Choroid plexus epithelial cell (primary cell): ENCODE measurements at places on chromosomes 5 and 9.
A peak's percentile ranks its signal among the peaks of the same experiment; 100 is the strongest.

DNA sequence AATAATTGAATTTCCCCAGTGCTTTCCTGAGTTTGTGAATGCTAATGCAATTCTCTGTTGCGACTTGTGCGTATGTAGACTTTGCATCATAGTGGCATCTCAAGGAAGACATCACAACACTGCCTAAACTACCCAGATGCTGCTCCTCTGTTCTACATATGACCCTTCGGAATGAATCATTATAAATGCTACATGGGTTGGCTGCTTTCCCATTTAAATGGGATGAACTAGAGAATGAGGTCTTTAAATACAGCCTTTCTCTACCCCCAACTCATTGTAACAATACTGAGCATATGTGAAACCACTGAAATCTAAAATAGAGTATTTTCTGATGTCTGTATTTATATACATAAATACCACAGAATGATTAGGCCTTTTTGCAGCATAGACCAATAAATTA lies 136.6 kb upstream of the ICE1 start:
- DNase-seq = peak; percentile 31

DNA sequence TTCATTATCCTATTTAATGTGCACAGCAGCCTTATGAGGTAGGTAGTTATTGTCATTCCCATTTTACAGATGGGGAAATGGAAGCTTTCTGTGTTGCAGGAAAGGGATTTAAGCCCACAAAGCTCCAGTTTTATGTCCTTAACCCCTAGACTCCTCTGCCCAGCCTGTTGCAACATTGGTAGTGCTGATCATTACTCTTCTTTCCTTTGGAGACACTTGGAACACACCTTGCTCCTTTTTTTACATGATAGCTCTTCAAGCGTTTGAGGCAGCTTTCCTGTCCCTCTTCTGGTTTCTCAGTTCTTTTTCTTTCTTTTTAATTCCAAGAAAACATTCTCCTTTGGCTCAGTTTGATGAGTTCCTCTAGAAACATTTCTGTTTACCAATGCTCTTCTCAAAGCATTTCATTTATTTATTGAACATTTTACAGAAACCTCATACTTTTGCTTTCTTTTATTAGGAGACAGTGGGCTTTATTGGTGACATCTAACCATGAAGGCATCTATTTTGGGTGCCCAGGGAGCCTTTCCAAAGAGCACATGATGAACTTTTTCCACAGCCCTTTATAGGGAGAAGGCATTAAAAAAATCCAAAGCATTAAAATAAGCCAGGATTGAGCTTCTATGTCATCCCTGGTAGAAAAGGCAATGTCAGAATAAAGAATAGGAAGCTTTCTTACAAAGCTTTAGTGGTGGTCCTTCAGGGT lies 218.0 kb downstream of the TMEM38B start:
- no peak for DNase-seq

GRCh38 chr9:27497883-27498417 lies 26.1 kb upstream of the IFNK start:
- DNase-seq = no peak

DNA sequence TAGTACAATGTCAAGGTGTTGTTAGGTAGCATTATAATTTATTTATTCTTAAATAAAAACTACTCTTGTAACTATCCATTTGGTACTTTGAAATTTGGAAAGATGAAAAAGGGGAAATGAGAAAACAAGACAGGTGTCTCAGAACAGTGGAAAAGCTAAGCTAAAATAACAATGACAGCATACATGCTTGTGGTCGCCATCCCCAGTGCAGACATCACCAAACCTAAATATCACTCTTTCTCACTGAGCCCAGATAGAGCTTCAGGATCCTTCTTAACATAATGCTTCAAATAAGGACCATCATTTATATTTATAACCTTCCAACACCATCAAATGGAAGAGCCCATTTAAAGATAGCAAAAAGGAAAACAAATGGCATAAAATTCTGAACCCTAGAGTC lies 434.4 kb upstream of the BRINP1 start:
- DNase-seq = no peak

DNA sequence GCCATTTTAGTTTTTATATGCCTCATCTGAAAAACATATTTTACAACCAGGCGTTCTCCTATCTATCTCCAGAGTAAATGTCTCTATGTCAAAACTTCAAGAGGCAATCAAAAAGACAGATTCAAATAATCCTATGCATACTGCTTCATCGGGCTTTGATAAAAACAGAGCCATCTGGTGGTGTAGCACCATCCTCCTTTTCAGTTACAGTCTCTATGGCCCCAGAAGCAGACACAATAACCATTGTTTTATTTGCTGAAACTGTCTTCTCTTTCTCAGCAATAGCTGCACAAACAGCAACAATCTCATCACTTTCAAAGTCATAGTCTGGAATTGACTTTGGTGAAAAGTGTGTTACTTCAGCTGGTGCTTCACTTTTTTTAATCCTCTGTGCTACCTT lies 36.3 kb downstream of the PTGER4 start:
- DNase-seq = peak; percentile 46

DNA sequence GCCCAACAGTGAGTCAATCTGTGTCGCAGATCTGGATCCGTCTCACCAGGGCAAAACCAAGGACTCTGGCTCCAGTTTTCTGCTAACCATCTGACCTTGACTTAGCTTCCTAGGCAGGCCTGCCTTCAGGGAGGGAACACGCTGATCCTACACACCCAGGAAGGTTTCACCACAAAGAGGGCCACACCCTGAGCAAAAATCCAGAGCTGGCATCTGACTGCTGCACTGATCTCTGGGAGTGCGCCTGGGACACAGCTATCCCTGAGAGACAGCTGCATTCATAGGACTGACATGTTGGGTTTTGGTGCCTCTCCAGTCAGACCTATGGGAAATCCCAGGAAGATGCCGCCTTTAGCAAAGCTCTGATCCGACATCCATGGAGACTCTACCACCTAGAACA lies 47.5 kb downstream of the CDK5RAP2 start:
- peak; percentile 50 for DNase-seq

DNA sequence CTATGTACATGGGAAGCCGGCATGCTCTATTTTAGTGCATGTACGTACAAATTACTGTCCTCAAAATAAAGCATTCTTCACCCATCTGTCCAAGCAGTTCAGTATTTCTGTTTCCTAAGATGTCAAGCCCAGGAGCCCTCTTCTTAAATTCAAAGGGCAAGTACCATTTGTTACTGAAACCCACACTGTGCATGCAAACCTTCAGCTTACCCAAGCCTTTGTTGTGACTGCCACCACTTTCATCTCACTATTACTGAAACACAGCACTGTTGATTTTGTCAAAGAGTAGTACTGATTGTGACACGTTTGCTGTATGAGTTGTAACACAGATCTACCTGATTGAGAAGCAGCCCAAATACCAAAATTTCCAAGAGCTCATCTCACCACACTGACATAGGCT lies 390.4 kb upstream of the IZUMO3 start:
- no peak for DNase-seq

GRCh38 chr5:39992617-39993202 lies 567.9 kb upstream of the DAB2 start:
- peak; percentile 16 for DNase-seq

DNA sequence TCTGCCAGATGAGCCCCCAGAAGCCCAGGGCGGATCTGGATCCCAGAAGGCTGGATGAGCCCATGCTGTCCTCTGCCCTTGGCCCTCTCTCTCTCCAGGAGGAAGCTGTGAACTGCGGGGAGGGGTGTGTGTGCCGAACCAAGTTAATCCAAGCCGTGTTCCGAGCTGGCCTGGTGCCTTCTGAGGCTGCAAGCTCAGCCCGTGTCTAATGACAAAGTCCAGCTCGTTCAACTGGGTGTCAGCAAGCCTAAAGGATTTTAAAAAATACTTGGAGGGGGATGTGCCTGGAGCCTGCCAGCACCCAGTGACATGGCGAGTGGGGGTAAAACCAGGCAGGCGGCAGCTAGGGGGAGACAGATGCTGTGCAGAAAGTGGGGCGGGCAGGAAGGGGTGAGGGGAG lies 8.0 kb downstream of the STC2 start:
- no peak for DNase-seq

DNA sequence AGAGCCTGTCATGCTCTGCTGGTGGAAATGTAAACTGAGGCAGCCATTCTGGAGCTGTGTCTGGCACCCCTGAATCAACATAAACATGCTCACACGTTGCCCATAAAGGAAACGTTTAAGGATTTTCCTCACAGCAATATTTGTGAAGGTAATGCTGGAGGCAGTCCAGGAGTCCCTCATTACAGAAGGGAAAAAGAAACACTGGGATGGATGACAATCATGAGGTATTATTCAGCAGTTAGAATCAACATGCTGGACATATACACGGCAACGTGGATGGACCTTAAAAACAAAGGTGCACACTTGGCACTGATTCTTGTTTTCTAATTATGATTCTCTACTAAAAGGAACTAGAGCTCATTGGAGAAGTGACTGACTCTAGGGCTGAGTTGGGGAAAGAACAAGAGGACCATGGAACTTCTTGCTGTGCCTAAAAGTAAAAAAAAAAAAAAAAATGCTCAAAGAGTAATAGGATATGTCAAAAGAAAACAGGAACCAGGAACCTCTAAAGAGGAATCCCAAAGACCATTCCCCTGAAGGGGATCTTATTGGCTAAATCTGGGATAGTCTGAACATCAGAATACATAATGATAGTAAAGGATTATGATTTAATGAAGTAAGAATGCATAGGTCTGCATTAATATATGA lies 18.6 kb downstream of the B4GALT1 start:
- DNase-seq = no peak

- no peak for DNase-seq
These were observed 58.3 kb downstream of the FAM81B start for GRCh38 chr5:95449460-95449859.

GRCh38 chr5:95949810-95950209 lies 11.8 kb downstream of the ELL2 start:
- DNase-seq = no peak

GRCh38 chr9:71895117-71895516 lies 15.9 kb downstream of the ABHD17B start:
- peak; percentile 64 for DNase-seq

DNA sequence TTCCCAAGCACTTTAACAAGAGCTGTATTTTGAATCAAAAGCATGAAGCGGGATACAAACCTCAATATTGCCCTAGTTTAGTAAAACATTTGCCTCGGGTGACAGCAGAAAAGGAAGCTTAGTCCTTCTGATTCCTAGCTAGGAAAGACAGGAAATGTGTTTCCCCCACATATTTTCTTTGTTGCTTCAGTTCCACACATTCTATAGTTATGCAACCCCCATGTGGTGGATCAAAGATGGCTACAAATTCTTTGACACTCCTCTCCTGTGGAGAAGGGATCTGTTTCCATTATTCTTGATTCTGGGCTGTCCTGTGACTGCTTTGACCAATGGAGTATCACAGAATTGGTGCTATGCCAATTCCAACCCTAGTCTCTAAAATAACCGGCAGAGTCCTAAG lies 89.1 kb upstream of the SLC30A5 start:
- DNase-seq = peak; percentile 8

DNA sequence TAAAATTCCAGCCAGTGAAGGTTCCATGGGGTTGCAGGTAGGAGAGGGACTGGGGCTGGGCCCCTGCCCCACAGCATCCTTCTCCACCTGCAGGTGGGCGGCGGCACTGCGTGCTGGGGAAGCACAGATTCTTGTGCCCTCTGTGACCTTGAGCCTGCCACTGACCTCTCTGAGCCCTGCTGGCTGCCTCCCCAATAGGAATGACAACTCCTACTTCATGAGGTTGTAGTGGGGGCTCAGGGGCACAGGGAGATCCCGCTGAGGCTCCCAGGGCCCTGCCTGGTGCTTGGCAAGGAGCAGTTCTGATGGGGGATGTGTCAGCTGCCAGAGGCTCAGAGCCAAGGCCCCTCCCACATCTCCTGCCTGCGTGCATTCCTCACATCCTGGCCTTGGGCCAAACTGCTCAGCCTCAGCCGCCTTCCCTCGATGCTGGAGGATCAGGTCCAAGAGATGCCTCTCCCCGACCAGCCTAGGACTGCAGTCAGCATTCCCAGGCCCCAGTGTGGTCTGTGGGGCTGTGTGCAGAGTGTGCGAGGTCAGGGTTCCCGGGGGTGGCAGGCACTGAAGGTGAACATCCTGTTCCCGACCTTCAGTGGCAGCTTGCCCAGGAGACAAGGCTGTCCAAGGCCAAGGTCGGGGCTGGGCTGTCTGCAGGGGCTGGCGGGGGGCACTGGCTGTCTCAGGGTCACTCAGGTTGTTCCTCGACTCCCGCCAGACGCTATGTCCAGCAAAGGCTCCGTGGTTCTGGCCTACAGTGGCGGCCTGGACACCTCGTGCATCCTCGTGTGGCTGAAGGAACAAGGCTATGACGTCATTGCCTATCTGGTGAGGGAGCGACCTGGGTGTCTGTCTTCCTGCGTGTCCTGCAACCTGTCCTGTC lies 7.0 kb downstream of the ASS1 start:
- DNase-seq = peak; percentile 99

DNA sequence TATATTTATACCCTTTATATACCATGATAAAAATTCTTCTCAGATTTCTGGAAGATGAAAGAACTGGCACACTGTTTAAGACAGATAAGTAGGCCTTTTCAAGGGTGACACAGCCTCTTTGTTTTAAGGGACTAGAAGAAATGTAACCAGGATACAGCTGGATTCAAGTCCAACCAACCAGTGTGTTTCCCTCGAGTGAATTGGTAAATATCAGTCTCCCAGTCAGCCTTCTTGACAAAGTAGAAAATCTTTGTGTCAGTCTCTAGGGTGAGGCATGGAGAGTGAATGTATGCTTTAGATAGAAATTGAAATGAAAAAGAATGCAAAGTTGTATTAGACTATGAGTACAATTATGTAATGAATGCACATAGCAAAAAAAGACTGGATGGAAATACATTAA lies 119.1 kb downstream of the ZDHHC21 start:
- no peak for DNase-seq

- DNase-seq = no peak
These were observed 178.3 kb downstream of the CAVIN4 start for GRCh38 chr9:100756217-100756616.

- no peak for DNase-seq
These were observed 87.1 kb upstream of the TLX3 start for GRCh38 chr5:171221916-171222315.

DNA sequence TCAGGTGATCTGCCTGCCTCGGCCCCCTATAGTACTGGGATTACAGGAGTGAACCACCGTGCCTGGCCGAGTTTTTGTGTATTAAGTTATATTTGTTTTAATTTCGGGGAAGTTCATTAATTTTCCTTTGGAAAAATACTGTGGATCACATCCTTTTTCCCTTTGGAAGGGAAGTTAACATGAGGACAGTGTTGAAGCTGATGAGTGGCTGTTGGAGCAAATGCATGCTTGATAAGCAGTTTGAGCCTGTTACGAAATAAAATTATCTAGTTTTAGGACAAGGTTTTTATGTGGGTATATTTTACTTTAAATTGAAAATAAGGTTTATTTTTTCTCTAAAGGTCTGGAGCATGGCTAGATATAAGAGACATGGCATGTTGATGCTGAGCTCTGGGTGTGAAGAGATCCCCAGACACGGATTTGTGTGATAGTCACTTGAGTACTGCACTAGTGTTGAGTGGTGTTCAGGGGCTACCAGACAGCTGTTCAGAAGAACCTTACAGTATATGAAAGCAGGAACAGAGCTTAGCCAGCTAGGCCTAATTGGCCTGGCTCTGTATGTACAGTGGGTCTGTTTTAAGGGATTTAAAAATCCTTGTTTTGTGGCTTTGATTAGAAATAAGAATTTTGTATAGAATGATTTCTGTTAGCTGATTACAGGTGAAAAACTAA lies 17.4 kb downstream of the LMNB1 start:
- DNase-seq = no peak

- DNase-seq = peak; percentile 65
These were observed 23.3 kb upstream of the CPLANE1 start for GRCh38 chr5:37272511-37272910.

GRCh38 chr9:17528859-17529258 lies 50.0 kb upstream of the SH3GL2 start:
- DNase-seq = peak; percentile 35
